ENCODE measurements at places on chromosomes 1 and 21.

DNA sequence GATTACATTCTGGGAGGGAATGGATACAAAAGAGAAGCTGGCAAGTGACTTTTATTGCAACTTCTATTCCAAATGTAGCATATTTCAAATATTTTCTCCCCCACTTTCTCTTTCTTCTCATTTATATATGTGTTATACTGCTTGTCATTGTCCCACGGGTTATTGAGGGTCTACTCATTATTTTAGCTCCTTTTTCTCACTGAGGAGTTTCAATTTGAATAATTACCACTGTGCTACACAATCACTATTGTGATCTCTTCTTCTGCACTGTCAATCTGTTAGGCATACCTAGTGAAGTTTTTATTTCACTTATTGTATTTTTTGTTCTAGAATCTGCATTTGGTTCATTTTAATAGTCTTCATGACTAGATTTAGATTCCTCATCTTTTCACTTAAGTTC, 339.7 kb downstream of the PTPRC start:
- no peak for DNase-seq

- DNase-seq = no peak
Measured at GRCh38 chr1:169364948-169365347, 2.6 kb downstream of the NME7 start.

GRCh38 chr21:43280949-43281633, 112.3 kb downstream of the CRYAA start:
- DNase-seq = no peak

- DNase-seq = no peak
Measured at GRCh38 chr1:53372501-53372951, 44.7 kb upstream of the LRP8 start.

- no peak for DNase-seq
Measured at GRCh38 chr1:31397360-31398095, 15.5 kb upstream of the SERINC2 start.

DNA sequence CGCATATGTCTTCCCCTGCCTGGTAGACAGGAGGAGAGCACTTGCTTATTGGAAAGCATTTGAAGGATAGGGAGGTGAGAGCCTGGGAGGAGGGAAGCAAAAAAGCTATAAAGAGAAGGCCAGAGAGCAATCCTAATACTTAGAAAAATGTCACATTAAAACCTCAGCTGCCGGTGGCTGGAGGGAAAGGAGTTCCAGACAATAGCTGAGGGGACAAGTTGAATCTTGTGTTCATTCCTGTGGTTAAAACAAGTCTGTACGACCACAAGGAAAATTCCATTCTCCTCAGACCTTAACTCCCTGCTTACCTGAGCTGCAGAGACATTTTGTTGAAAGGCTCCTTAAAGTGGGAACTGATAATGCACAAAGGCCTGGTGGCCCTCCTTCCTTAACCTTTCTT, 218.8 kb upstream of the CAMK1G start:
- DNase-seq = no peak

- DNase-seq = no peak
Measured at GRCh38 chr1:151545542-151545941, 5.4 kb downstream of the TUFT1 start.

GRCh38 chr1:155003766-155004351, 1.3 kb downstream of the ZBTB7B start:
- no peak for DNase-seq

GRCh38 chr1:67005068-67005467, 48.9 kb downstream of the SLC35D1 start:
- DNase-seq = no peak

- DNase-seq = no peak
Measured at GRCh38 chr1:22861764-22862440, 110.8 kb downstream of the LACTBL1 start.

GRCh38 chr1:229631966-229632365, 5.9 kb downstream of the URB2 start:
- DNase-seq = no peak

- no peak for DNase-seq
Measured at GRCh38 chr1:218413179-218413578, 68.0 kb downstream of the TGFB2 start.

- DNase-seq = no peak
Measured at GRCh38 chr1:154954541-154954940, 1.4 kb downstream of the PBXIP1 start.

- DNase-seq = no peak
Measured at GRCh38 chr21:45080639-45081414, 6.4 kb downstream of the ADARB1 start.

GRCh38 chr1:25544243-25544764, 898 bp downstream of the LDLRAP1 start:
- no peak for DNase-seq

DNA sequence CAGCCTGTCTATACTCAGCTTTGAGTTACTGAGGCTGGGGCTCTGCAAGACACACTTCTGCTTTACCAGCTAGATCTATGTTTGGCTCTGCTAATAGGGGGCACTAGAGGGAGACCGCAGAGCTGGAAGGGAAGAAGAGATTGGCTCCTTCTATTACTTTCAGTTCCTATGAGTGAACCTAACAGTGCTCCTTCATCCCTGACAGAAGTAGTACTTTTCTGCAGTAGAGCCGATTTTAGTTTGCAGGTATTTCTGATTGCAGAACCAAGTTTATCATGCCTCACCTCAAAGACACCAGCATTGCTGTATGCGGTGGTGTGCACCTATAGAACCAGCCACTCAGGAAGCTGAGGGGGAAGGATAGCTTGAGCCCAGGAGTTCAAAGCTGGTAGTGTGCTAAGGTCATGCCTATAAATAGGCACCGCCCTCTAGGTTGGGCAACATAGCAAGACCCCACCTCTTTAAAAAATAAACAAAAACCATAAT, 5.7 kb upstream of the ZDHHC18 start:
- no peak for DNase-seq

GRCh38 chr1:177959811-177960515, 9.9 kb downstream of the SEC16B start:
- no peak for DNase-seq

DNA sequence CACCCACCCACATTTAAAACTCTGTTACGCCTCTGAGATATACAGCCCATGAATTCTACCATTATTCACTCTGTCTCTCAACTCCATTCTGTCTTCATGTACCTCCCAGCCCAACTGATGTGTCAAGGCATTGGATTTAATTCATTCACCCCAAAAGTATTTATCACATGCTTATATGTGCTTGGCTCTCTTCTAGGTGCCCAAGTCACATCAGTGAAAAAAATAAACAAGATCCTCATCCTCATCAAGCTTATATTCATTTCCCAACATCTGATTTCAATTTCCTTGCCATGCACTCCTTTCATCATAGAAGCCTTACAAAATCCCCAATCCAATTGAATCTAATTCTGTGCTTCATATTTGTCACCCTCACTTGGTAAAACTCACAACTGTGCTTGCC, 967.6 kb downstream of the LTN1 start:
- no peak for DNase-seq

- DNase-seq = no peak
Measured at GRCh38 chr1:85421179-85421578, 43.8 kb downstream of the DDAH1 start.

Data from activated CD8-positive, alpha-beta memory T cell treated with anti-CD3 and anti-CD28 coated beads for 1 hour (primary cell).